ENCODE measurements at places on chromosomes 2 and 18.

- no peak for DNase-seq
Measured at GRCh38 chr18:36809590-36810381, 19.0 kb downstream of the TPGS2 start.

DNA sequence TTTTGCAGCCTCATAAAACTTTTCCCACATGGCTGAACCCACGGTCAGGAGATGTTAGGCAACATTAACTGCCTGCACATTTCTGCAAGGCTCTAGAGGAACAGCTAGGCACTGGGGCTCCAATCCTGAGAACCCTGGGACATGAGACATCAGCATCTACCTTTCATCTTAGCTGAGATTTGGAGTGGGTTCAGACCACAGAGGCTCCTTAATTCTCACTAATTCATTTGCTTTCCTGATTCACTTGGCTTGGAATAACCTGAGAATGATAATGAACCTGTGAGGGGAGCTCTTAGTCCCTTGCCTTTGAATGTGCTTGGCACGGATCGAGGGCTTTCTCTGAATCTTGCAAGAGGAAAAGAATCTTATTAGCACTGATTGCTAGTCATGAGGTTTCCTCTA is 266.2 kb downstream of the FIGN start:
- no peak for DNase-seq

DNA sequence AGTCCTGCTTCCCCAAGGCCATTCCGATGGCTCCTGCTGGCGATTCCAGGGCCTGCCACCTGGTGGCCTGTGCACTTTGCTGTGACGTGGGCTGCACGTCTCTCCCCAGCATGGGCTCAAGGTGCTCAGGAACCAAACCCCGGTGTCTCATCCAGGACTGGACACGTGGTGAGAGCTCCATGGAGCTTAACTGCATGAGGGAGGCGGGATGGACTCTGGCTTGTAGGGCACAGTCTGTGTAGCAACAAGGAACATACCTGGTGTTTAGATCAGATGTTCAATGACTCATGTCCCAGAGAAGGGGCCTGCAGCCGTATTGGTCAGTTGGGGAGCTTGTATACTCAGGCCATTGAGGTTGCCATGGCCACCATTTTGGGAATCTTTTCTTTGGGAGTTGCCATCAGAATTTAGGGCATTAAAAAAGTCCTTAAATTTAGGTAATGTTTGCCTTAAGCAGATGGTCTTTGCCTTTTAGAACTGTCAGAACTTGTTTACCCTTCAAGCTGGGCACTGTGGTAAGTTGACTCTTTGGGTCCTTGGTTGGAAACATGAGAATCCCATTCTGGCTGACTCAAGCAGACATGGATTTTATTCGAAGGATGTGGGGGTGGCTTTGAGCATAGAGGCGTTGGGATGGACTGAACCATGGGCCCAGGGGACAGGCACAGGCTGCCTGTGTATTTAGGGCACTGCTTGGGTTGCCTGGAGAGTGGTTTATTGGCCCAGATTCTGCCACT is 21.0 kb downstream of the AGAP1 start:
- no peak for DNase-seq

GRCh38 chr2:202299712-202300111 is 34.1 kb downstream of the NOP58 start:
- no peak for DNase-seq

- DNase-seq, result no peak
Measured at GRCh38 chr18:24497031-24497754, 36.8 kb downstream of the HRH4 start.

- DNase-seq, result no peak
Measured at GRCh38 chr2:46041434-46041833, 255.8 kb upstream of the EPAS1 start.

DNA sequence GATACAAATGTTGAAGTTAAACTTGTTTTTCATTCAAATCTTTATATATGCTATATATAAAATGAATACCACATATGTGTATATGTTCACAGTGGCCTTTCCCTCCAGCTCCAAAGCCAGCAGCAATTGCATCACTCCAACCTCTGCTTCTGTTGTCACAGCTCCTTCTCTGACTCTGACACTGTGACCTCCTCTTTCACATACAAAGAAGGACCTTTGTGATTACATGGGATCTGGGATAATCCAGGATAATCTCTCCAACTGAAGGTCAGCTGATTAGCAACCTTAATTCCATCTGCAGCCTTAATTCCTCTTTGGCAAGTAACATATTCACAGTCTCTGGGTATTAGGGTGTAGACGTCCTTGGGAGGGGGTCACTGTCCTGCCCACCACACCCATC is 8.4 kb downstream of the FLACC1 start:
- DNase-seq, result no peak

GRCh38 chr2:184504252-184504651 is 94.1 kb upstream of the ZNF804A start:
- DNase-seq, result no peak

GRCh38 chr2:152189622-152190495 is 14.3 kb upstream of the STAM2 start:
- no peak for DNase-seq

DNA sequence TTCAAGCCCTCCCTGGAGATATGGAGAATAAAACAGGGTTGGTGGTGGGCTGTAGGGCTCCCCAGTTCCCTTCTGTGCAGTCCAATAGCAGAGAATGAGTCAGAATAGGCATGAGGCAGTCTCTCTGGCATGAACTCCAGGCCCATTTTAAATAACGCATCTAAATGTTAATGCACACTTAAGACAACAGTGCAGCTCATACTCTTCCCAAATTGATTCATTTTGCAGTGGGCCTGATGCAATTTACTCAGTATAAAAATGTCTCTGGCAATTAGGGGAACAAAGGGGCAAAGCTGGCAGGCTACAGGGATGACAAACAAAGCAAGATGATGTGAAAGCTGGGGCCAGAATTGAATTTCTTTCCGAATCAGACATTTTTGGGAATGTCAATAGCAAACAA is 402.8 kb downstream of the CLIP4 start:
- DNase-seq, result no peak

DNA sequence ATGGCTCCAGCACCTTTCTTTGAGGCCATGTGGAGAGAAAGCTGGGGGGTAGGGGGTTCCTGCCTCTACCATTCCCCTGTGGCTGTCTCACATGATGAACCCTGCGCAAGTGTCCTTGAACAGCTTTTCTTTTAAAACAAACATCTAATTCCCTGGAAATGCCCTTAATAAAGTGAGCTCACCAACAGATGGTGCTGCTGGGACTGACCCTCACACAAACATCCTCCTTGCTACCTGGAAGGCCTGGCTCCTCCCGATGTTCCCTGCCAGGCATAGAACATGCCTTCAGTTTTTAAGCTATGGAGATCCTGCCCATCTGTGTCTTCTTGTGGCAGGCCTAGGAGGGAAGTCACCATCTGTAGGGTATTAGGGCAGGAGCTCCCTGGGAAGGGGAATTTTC is 60.7 kb upstream of the GATA6 start:
- DNase-seq, result no peak

DNA sequence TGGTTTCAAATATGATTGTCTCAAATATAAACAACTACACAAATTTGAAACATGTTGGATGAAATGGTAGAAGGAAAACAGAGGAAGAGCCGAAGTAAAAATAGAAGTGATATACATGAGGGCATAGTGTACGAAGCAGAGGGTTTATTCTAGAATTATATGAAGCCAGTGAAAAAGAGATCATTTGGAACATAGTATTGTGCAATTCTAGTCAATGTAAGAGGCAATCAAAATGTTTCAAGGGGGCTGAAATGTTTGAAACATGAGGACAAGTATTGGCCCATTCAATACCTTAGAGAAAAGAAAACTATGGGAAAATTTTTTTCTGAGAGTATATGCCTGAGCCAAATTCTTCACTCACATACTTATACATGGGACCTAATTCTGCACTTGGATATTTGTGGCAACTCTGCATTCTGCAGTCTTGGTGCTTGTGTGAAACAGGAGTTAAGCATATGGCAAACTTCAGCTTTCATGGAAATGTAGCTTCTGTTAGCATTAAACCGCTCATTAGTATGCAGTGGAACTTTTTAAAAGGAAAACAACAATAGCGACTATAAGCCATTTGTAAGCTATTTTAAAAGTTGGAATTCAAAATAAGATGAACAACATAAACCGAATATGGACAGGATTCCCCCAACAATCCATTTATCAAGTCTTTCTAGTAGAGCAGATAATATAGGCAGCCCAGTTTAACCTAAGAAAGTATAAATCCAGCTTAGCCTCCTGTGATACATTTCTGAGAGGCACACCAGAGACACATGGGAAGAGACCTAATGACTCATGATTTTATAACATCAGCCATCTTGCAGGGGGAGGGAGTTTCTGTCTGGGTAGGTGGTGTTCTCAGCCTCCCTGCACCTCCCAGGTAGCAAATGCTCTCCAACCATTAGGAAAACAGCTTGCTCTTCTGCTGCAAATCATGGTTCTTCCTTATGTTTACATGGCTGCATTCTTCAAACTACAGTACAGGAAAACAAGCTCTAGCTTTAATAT is 197.8 kb downstream of the PAX3 start:
- DNase-seq, result no peak

DNA sequence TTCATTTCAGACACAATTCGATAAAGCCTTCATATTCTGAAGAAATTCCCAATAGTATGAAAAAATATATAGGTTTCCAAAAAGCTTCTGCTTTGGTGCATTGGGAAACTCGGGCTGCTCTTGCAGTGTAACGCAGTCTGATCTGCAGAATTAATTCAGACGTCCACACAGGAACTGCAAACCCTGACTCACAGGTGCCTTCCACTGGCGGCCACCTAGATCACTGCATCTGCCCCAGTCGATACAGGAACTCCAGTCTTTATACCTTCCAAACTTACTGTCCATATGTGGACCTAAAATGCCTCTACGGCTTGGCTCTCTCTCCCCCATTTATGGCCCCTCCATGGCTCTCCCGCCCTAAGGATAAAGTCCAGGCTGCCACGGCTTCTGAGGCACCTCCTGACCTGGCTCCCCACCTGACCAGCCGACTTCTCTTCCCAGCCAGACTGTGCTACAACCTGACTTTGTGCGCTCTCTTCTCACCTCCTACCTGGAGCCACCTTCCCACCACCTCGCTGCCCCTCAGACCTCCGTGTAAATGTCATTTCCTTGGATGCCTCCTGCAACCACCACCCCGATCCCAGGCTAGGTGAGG is 39.7 kb downstream of the L3MBTL4 start:
- DNase-seq, result no peak

GRCh38 chr2:10911291-10912075 is at the start of gene KCNF1:
TSS of gene KCNF1 (plus strand) at chr2:10911934. CDS start at chr2:10912427, 493 bp downstream.
- DNase-seq, result no peak

- peak; percentile 16 for DNase-seq
Measured at GRCh38 chr2:157337978-157338377, 12.4 kb upstream of the ERMN start.

DNA sequence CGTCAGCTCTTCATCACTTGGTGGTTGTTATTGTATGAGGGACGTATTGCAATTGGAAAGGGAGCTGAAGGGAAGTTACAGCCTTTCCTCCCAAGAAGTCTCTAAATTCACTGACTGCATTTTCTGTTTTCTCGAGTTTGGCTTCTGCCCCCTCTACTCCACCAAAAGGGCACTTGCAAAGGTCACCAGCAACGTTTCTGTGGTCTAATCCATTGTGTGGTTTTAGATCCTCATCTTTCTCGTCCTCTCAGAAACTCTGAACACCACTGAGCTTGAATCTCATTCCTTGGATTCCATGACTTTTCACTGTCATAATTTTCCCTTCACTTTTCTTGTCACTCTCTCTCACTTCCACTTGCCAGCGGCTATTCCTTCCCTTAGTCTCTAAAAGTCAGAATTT is 308.0 kb downstream of the AFF3 start:
- no peak for DNase-seq

DNA sequence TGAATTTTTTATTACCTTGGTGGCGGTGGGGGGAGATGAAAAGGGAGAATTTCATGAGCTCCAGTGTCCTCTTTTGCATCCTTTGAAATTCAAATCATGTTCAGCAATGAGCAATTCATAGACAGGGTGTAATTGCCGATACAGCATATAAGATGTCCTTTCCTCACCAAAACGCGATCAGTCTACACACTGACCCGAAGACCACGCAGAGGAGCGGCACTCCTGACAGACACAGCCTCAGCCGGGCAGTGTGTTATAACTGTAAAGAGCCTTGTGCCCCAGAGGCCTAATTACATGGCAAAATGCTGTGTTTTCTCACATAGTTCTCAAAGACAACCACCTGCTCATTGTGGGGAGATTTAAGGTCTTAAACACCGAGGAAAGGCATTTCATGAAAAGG is 38.4 kb upstream of the APCDD1 start:
- DNase-seq, result no peak

DNA sequence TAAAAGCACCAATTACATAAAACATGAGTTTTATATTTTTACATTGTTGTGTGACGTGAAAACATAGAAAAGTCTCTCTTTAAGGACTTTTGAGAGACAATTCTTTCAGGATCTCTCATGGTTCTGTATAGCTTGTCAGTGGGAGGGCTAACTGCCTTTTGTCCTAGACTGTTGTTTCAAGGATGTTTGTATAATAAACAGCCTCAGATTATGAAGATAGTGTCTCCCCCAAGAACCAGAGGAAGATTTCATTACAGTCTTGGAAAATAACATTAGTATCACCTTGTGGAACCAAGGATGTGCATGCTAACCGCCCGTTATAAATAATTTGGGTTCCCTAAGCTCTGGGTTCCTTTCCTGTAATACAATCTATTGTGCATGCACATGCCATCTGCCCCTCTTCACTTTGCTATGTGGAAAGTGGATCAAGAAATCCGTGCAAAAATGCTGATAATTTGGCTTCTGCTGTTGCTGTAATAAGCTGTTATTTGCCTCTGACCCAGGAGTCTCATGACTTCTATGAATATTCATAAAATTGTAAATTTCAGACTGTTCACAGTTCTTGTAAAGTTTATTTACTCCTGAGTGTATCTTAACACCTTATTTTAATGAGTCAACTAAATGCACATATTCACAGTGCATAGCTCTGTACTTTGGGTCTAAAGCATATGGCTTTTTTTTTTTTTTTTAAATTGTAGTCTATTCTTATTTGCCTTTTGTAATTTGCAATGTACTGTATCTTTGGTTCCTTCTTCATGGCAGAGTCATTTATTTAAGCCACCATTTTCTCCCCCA is 265.5 kb downstream of the PTH2R start:
- no peak for DNase-seq

DNA sequence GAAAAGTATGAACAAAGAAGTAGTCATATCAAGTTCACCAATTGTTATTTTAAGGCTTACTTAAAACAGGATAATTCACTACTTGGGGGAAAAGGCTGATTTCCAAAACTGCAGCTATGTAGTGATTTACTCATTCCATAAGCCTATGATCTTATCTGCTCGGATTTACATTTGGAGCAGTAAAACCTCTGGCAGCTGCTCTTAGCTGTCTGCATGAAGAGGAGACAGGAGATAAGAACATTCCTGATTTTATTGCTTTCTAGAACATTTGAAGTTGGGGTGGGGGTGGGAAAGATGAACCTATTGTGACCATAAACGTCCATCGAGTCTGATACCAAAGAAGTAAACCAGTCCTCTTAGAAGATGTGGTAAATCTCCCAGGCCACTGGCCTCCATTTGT is 120.9 kb downstream of the MMADHC start:
- no peak for DNase-seq

DNA sequence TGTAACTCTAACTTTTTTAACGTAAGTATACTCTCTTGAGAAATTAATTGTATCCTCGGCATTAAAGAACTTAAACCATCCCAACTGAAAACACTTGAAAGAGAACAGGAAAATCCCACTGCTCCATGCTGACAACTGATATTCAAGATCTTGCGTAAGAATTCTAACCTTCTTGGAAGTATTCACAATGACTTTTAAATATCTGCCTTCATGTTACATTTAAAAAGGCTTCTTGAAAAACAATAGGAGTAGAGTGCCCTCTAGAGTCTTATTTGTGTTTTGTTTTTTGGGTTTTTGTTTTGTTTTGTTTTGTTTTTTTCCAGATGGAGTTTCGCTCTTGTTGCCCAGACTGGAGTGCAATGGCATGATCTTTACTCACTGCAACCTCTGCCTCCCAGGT is 65.4 kb upstream of the DNAJC10 start:
- DNase-seq, result no peak
